IPS DF 6.9 (cell line): ENCODE measurements at places on chromosomes 6 and 20.

- no peak for DNase-seq
These were observed 1.1 kb downstream of the NDRG3 start for GRCh38 chr20:36744764-36745191.

- DNase-seq = no peak
These were observed 57.8 kb downstream of the AGPAT4 start for GRCh38 chr6:161215876-161216615.

- no peak for DNase-seq
These were observed 210.6 kb upstream of the CDH4 start for GRCh38 chr20:61041481-61041880.

DNA sequence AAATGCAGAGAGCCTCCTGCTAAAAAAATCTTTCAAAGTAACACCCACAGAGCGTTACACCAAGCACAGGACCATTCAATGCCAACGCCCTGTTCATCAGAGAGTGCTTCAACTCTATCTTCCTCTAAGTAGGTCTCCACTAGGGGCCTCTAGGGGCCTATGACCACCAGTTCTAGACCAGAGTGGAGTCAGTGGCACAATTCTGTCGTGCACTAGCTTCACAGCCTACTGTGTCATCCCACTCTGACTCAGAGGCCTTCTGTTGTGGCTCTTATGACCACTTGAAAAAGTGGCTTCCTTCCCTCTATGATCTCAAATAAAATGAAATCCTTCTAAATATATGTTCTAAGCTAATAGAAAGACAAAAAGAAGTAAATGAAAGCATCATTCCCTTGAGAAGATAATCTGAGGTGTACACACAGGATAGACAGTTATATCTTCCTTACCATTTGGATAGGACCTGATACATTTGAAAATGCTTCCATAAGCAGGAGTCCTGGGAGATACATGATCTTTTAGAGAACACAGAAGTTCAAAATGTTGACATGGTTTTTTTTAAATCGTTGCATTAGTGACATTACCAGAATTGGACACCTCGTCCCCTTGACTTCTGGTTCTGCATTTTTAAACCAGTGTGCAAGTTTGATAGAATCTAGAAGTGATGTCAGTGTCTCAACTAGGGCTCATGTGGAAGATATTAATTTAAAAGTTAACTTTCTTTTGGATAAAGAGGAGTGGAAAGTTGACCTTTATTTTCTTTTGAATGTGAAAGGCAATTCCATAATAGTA, 151.9 kb downstream of the SH3BGRL2 start:
- no peak for DNase-seq

GRCh38 chr6:130159956-130160355, 62.8 kb downstream of the SAMD3 start:
- DNase-seq = no peak

DNA sequence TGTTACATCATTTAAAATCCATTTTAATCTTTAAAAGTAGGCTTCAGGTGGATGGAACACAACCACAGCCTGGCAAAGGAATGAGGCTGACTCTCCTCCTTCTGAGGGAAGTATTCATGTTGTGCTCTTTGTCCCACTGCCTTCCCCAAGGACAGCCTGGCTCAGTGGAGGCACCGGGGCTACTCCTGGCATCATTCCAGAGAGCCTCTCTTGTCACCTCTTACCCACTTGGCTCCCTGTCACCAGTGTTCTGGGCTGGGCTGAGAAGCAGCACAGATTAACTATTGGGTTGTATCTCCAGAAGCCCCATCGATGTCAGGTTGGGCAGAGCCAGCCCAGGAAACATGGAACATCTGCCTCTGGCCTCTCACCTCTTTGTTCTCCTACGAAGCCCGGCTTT, 10.7 kb upstream of the TP53INP2 start:
- no peak for DNase-seq

DNA sequence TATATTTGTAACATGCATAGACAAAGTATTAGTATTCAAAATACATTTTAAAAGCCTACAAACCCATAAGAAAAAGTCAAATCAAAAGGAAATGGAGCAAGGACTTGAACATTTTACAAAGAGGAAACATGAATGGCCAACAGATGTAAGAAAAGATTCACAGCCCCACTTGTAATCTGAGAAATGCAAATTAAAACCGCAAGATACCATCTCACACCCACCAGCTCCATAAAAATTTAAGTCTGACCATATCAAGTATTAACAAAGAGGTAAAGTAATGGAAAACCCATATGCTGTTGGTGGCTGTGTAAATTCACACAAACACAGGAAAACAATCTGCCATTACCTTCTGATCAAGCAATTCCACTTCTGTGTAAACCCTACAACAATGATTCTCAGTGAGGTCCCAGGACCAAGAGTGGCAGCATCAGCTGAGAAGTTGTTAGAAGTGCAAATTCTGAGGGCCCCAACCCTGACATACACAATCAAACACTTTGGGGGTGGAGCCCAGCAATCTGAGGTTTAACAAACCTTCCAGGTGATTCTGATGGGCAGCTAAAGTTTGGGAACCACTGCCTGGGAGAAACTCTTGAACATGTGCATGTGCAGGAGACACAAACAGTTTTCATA, 30.9 kb downstream of the BCL2L1 start:
- DNase-seq = no peak

DNA sequence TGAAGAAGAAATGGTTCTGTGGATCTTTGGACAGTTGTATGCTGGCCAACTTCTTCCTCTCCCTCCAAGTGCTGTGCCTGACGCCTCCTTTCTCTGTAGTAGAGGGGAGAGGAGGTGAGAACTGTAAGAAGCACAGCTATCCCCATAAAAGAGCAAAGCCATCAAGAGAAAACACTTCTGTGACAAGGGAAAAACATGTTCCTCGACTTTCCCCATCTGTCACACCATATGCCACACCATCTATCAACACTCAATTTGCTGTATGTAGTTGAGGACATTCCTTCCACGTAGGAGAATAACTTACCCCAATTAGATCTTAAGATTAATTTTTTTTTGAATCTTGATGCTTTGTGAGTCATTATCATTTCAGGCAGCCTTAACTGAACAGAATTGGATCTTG, 156.2 kb upstream of the PLCB4 start:
- DNase-seq = no peak

GRCh38 chr6:130020073-130020906, 1.9 kb downstream of the L3MBTL3 start:
- DNase-seq = no peak

GRCh38 chr6:39518221-39518620, 195.7 kb upstream of the KCNK16 start:
- no peak for DNase-seq

GRCh38 chr6:21354805-21355238, 238.7 kb upstream of the SOX4 start:
- no peak for DNase-seq

- no peak for DNase-seq
These were observed 29.8 kb downstream of the DCBLD1 start for GRCh38 chr6:117512056-117512828.

- DNase-seq = no peak
These were observed 499.3 kb downstream of the CDKAL1 start for GRCh38 chr6:21033575-21034026.

DNA sequence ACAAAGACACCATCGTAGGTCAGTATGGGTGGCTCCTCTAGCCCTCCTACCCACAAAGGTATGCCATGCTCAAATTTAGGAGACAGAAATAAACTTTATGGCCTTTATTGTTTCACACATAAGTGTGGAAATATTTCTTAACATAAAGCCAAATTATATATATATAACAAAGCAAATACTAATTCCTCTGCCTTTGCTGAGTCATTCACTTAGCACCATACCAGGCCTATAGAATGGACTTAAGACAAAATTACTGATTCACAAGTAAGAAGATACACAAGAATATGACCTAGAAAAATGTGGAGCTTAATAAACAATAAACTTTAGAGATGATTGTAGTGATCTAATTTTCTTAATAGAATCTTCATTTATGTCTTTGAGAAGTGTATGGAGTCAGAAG, 5.2 kb downstream of the FRK start:
- no peak for DNase-seq

DNA sequence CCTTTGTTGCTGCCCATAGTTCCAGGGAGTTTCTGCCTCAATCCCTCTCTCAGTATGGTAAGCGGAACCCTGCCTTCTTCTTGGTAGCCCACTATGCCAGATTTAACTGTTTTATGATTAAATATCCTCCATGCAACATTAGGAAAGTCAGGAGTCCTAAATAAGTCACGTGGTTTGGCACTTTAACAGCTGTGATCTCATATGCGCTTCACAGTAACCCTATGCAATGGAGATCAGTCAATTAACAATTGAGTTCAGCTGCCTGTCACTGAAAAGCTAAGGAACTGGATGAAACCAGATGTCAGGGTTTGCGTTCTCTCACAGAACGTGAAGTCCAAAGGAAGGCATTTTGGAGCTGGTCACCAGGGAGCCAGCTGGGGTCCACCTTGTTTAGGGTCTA, 81.6 kb downstream of the PSMB1 start:
- no peak for DNase-seq

- no peak for DNase-seq
These were observed 106.8 kb downstream of the BCAS1 start for GRCh38 chr20:53963635-53964034.

- no peak for DNase-seq
These were observed 1272.1 kb downstream of the EPHA7 start for GRCh38 chr6:92147246-92147645.

GRCh38 chr6:125839879-125840278, 49.1 kb downstream of the NCOA7 start:
- DNase-seq = no peak

DNA sequence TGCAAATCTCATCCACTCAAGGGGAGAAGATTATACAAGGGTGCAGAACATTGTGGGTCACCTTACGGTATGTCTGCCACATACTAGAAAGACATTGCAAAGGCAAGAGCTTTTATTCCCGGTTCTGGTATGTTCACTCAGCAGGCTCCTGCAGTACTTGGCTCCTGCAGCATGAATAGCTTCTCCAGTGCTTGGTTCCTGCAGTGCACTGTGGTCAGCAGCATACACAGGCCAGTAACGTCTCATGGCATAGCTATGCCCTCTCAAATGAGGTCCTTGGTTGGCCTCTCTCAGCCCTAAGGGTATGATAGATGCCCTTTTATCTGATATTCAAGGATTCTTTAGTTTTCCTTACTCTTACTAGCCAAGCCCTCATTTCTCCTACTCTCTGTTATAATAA, 12.6 kb downstream of the TCP11 start:
- no peak for DNase-seq

- DNase-seq = no peak
These were observed 560.5 kb upstream of the PTCHD4 start for GRCh38 chr6:48671505-48671904.

DNA sequence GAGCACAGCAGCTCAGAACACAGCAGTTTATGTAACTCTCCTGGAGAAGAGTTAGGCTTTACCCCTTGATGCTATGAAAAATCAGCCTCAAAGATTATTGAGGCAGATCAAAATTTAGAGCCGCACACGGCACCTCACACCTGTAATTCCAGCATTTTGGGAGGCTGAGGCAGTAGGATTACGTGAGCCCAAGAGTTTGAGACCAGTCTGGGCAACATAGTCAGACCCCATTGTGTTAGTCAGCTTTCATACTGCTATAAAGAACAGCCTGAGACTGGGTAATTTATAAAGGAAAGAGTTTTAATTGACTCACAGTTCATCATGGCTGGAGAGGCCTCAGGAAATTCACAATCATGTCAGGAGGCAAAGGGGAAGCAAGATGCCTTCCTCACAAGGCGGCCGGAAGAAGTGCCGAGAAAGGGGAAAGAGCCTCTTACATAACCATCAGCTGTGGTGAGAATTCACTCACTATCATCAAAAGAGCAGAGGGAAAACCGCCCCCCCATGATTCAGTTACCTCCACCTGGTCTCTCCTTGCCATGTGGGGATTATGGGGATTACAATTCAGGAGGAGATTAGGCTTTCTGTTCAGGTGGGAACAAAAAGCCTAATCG, 87.7 kb downstream of the SGK1 start:
- DNase-seq = no peak
